CD4-positive, alpha-beta T cell treated with Interleukin-15 for 4 hours (primary cell): ENCODE measurements at places on chromosomes 4 and X.

- DNase-seq: no peak
These were observed 66.5 kb downstream of the CLCN4 start for GRCh38 chrX:10223276-10223675.

DNA sequence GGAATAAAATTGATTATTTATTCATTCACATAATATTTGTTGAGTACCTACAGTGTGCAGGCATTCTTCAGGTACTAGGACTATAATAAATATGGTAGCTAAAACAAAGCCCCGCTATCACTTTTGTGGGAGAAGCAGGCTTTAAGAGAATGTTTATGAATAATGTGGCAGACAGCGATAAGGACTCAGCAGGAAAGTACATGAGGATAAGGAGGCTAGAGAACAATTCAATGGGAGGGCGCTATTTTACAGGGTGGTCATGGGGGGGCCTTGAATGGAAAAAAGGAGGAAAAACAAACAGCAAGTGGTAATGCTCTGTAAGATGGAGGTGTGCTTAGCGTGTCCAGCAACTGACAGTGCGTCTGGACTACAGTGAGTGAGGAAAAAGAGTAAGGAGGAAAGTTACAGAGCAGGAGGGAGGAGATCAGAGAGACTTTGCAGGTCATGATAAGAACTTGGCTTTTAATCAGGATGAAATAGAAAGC is 264.2 kb upstream of the ETNPPL start:
- no peak for DNase-seq

- no peak for DNase-seq
These were observed 90.5 kb downstream of the BCOR start for GRCh38 chrX:40007131-40007755.

DNA sequence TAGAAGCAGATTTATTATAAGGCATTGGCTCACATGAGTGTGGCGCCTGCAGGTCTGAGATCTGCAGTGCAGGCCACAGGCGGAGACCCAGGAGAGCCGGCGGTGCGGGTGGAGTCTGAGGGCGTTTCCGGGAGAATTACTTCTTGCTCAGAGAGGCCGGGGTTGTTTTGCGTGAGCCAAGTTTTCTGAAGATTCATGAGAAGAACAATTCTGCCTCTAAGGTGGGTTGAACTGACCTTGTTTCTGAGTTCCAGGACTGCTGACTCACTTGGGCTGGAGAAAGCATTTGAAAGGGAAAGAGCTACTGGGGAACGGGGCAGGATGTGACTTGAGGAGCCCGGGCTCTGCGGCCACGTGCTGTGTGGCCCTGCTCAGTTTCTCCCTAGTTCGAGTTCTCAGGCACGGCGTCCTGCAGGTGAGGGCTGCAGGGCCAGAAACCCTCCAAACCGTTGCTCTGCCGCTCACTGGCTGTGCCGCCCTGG is 36.7 kb upstream of the SORCS2 start:
- no peak for DNase-seq

GRCh38 chr4:158209825-158210807 is at the start of gene TMEM144:
TMEM144 (plus strand) TSS chr4:158210486; CDS start chr4:158212668, 2,182 bp downstream.
- peak; percentile 14 for DNase-seq

- DNase-seq: no peak
These were observed 54.5 kb downstream of the CLDN34 start for GRCh38 chrX:10021461-10022272.

DNA sequence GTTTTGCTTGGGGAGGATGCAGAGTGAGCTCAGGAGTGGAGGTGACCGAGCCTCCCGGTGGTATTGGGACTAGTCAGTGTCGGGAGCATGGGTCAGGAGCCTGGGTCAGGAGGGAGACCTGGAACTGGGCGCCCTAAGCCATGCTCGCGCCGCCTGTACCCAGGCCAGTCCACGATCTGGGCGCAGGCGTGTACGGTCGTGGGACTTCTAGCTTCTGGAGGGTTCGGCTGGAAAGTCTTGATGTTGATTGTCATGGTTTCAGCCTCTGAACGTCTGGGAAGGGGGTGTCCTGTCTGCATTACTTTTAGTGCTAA is 244 bp downstream of the EIF2S3 start:
- no peak for DNase-seq

DNA sequence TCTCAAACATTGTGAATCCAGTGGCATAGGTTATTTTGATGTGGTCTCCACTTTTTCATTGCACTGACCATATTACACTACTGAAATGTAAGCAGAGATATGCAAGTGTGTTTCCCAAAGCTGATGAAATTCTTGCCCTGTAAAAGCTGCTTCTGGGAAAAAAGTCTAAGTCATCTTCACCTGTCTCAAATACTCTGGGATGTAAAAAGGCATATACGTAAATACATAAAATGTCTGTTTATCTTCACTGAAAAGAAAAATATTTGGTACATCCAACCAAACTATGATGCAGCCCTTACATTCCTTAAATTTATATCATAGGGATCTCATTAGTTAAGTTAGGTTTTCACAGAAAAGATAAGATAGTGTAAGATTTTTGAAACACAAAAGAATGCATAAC is 7.9 kb downstream of the KDR start:
- no peak for DNase-seq

DNA sequence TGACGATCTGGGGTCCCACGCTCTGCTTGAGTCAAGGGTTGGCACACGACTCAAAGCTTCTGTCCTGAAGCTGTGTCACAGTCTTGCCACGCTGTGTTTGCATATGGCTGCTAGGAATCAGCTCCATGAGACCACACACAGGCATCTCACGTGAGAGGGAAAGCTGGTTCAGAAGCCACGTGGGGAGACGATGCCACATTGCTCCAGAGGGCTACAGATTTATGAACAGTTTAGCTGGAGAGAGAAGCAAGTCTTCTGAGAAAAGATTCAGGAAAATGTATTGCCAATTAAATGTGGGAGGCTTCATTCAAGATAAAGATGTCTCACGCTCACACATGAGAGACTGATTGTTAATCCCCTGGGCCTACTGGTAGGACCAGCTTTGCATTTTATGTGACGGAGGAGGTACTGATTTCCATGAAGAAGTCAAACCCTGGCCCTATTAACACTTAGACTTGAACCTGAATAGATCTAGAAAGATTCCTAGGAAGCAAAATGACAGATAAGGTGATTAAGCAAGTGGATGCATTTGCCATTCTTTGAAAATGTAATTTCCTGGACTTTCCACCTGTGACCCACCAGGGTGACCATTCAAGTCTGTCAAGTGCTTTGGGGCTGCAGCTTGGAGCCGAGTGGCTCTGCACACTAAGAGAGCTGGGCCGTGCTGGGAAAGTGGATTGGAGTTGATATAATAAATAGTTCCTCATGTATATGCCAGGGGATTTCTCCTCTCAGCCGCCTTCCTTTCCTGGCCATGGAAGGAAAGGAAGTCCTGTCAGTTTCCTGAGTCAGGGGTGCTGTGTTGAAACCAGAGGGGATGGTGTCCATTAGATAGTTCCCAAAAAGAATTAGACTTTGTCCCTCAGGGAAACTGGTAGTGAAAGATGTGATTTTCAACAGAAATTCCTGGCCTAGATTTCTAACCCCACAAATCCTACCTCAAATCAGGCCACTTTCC is 29.0 kb downstream of the ENPP6 start:
- no peak for DNase-seq

DNA sequence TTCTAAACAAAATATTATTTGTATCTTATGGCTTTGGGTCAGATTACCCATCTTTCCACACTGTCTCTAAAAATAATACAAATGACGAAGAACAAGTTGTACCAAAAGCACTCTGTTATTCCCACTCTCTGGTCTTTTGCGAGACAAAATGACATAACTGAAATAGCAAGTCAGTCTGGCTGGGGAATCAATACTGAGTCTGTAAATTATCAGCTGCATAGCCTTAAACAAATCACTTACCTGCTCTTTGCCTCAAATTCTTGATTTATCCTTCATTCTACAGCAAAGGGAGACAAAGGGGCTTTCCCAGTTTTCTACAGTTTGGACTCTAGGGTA is 40.9 kb downstream of the SOWAHB start:
- no peak for DNase-seq

GRCh38 chr4:70508801-70509200 is 9.6 kb upstream of the AMTN start:
- DNase-seq: no peak

DNA sequence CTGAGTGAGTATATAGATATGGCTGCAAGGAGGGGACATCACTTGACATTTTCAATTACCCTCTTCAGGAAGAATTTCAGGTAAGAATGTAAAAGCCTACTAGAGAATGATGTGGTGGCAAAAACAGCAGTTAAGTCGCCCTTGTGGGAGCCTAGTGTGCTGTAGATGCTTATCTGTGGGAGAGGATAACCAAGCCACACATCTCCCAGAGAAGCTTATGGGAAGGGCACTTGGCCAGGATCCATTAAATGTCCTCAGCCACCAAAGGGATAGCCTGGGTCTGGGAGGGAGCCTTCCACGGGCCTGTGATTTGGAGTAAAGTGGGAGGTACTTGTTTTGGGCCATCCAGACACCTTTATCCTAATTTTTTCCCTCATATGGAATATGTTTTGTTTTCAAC is 41.3 kb upstream of the BCLAF3 start:
- no peak for DNase-seq

- DNase-seq: no peak
These were observed 72.1 kb upstream of the DOCK11 start for GRCh38 chrX:118423558-118423957.

DNA sequence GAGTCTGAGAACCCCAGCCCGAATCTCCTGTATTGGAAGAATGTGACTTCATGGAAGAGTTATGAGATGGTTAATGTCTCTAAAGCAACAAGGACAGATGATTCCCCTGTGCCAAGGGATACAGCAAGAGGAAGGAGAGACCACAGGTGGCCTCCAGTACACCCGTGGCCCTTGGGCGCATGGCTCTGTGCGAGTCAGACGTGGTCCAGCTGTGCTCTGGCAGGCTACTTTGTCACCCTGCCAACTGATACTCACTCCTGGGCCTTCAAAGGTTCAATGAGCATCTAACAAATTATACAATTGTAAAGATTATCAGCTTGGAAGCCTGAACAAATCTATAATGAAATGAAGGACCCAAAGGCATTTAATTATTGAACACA is 71.7 kb downstream of the NYX start:
- DNase-seq: no peak

- DNase-seq: no peak
These were observed 296.8 kb downstream of the IDS start for GRCh38 chrX:149208307-149208706.

DNA sequence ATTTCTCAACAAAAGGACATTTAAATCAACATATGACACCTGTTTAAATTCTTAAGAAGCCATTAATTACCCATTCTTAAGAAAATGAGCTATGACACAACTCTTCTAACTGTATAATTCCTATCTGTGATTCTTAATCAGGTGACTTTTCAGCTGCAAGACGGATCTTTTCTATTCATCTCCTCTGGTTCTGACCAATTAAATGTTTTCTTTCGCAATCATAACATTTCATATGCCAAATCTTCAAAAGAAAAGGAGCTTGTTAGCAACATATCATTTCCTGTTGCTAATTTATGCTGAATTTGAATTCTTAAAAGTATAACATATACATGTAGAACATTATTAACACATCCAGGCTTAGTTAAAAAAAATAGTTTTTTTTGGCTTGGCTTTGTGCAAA is 62.5 kb downstream of the SEL1L3 start:
- DNase-seq: no peak

DNA sequence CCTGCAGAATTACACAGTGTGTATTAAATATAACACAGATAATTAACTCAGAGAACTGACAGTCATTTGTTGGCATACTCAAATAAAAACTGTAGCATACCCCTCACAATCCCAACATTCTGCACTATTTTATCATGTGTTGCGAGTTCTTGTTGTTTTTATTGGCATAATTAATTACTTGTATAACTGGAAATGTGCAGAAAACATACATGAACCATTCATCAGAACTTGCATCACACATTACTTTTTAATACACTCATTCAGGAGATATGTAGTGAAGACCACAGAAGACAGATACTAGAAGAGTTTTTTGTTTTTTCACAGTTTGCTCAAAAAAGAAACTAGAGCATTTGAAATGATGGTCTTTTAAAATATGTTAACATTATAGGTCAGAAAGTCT is 74.6 kb upstream of the NEIL3 start:
- no peak for DNase-seq

DNA sequence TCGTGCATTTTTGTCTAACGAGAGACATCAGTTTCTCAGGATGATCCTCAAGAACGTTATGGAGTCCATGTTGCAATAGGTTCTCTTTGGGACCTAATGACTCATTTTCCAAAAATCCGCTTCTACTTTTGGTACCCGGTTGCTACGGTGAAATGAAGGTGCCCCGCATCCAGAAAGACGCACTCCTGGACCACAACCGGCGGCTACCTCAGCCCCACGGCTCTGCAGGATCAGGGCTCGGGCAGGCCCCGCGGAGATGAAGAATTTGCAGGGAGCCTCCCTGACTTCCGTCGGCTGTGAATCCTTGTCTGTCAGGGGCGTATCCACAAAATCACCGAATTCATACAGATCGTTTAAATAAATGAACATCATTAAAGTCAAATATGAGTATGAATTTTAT is 15.6 kb downstream of the GTPBP6 start:
- no peak for DNase-seq

- DNase-seq: no peak
These were observed 41.7 kb downstream of the ATP8A1 start for GRCh38 chr4:42615131-42615763.

DNA sequence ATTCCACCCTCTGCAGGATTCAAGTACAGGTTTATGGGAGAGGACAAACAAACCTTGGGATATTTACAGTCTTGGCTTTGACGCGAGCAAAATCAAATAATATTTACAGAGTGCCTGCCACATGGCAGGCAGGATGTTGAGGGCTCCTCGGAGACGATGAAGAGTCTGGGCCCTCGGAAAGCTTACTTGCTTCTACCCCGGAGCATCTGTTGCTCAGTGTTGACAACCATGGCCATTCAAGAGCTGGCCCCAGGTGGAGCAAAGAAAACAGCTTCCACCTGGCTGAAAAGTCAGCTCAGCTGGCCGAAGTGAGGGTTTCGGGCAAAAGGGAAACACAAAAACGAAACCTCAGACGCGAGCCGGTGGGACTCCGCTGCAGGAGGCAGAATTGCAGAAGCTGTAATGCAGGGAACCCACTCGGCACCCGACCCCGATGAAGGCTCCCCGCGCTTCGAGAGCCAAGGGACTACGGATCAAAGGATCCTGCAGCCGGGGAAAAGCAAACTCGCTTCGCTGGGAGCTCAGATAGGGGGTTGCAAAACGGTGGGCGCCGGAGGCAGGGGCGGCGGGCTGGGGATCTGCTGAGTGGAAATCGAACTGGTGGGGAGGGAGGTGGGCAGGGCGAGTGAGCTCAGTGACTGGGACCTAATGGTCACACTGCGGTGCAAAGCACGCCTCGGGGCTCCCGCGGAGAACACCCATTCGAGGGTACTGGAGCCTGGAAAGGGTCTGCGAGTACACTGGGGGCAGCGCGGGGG is 805 bp downstream of the ATP8A1 start:
- DNase-seq: peak; percentile 22

DNA sequence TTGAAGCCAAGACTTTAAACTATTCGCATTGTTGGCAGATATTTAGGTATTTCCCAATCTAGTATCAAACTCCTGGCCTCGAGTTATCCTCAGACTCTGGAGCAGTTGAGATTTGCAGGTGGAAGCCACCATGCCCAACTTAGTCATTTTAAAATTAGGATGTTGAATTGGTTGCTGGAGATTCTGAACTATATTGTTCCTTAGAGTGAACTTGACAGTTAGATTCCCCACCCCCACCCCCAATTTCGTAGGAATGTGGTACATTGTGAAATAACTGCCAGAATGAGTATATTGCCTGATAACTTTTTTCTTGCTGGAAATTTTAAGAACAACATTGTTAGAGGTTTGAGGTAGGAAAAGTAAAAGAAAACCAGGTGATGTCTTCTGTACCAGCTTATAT is 2.3 kb downstream of the NOCT start:
- DNase-seq: no peak
